ENCODE measurements at places on chromosomes 16 and 17.

GRCh38 chr16:76535-77272 lies 1.3 kb upstream of the MPG start:
- no peak for DNase-seq

GRCh38 chr17:67115401-67115800 lies 71.0 kb downstream of the CACNG1 start:
- DNase-seq: no peak

GRCh38 chr16:728890-729744 lies 2.2 kb downstream of the HAGHL start:
- DNase-seq: no peak

- DNase-seq: no peak
Observed at GRCh38 chr16:48561960-48562393, 48.0 kb downstream of the N4BP1 start.

DNA sequence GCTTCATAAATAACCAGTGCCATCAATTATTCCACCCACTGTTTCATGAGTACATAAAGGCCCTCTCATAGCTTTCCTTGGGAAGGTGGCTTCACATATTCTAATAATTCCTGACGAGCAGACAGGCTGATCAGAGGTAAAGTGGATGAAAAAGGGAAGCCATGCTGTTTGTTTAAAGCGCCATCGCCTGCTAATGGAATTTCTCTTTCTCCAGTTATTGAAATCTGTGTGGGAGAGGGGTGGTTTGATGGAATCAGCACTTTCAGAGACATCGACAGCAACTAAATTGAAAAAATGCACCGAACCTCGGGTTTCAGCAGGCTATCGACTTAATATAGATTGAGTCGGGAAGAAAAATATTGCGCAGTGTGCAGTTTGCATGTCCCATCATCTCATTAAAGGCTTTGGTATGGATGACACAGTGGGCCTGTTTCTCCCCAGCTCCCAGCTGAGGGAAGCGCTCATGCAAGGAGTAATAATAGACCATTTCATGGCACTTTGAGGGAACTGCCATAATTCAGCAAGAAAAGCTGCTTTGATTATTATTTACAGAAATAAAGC lies 472.1 kb downstream of the RBFOX1 start:
- DNase-seq: no peak

- DNase-seq: no peak
Observed at GRCh38 chr16:57834936-57835335, 32.6 kb upstream of the KIFC3 start.

GRCh38 chr16:67392301-67393059 lies 818 bp downstream of the TPPP3 start:
- no peak for DNase-seq

GRCh38 chr16:88117476-88117868 lies 166.2 kb downstream of the BANP start:
- no peak for DNase-seq

Measured in retinal pigment epithelial cell (primary cell).